Psoas muscle (tissue), 8 donors: ENCODE measurements at places on chromosomes 1 and 21. TPM values are rescaled to one million over a fixed set of nuclear protein-coding genes. Genes with fewer than 3 reads are reported as not detected.

KIF14 gene
- polyA plus RNA-seq, result 0.04 TPM

HSD3B1 gene
- polyA plus RNA-seq, result not detected

NID1 gene
- 15.9 TPM for polyA plus RNA-seq

FALEC gene
- 0.39 TPM for polyA plus RNA-seq

CELA2A gene
- not detected for polyA plus RNA-seq
